ENCODE measurements at places on chromosomes 3 and 15. TPM values are rescaled to one million over a fixed set of nuclear protein-coding genes. Genes with fewer than 3 reads are reported as not detected.

ISL2 gene
- total RNA-seq, result 0.44 TPM

ADAMTSL3 gene
- 0.10 TPM for total RNA-seq

GRCh38 chr15:47872208-47872607, 154.9 kb downstream of the SEMA6D start:
- no peak for DNase-seq

DNA sequence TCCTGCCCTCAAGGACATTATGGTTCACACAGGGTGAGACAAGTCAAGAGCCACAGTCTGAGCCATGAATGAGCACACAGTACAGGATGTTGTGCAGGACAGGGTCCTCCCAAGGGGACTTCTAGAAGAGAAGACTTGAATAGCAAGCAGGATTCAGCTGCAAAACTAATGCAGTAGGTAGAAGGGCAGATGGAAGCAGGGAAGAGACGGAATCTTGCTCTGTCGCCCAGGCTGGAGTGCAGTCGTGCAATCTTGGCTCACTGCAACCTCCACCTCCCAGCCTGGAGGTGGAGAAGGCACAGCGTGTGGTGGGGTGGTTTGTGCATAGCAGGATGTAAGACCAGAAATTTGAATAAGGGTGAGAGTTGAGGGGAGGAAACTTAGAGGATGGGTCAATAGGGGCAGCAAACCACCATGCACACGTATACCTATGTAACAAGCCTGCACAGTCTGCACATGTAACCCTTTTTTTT, 8.0 kb downstream of the BCL2L10 start:
- no peak for DNase-seq

GRCh38 chr3:186361762-186362536, at the start of gene DGKG:
DGKG (minus strand) TSS chr3:186362234; CDS start chr3:186320459, 41,775 bp downstream.
- peak; percentile 88 for DNase-seq

DNA sequence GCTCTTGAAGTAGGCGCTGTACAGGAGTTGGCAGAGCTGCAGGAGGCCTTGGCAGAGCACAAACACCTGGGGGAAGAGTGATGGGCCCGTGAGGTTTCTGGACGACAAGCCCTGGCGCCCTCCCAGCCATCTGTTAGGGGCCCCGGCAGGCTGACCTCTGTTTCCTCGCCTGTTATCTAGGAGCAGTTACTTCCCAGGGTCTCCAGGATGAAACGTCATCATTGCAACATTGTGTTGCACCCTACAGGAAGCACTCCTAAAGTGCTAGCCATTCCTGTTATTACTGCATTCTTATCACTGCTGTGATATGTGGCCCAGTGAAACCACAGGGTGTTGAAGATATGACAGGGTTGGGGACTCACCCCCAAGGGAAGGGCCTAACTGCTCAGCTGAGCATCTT, 50.2 kb downstream of the SLCO2A1 start:
- DNase-seq, result no peak

DNA sequence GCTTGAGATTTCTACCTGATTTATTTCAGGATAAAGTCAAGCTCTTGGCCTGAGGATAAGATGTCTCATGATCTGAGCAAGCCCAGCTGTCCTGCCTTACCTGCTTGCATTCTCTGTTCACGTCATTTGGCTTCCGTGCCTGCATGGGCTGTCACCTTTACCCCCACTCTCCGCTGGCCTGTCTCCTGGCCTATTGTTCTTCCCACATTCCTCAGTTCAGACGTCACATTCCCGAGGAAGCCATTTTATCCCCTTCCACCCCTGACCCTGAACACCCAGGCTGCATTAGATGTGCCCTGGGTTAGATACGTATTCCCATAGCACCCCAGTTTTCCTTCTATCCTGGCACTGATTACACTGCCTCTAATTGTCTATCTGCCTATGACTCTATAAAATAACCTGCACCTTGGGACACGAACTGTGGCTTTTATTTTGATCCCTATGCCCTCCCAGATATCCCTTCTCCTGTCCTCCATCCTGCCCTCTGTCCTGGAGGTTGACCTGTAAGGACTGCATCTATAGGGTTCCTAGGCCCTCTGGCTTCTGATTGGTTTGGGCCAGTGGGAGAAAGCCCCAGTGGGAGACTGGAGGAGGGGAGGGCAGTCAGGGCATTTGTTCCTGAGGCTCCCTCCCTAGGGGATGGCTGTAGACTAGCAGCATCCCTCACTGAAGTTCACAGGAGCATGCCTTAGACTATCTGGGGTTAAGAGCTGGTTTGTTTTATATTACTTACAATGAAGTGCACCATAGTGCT, 19.2 kb upstream of the UBE2Q2 start:
- DNase-seq, result no peak

All from G401 (cell line).